ENCODE measurements at places on chromosomes 1 and 21.

GRCh38 chr1:61641578-61642336 lies 83.2 kb downstream of the TM2D1 start:
- no peak for DNase-seq

DNA sequence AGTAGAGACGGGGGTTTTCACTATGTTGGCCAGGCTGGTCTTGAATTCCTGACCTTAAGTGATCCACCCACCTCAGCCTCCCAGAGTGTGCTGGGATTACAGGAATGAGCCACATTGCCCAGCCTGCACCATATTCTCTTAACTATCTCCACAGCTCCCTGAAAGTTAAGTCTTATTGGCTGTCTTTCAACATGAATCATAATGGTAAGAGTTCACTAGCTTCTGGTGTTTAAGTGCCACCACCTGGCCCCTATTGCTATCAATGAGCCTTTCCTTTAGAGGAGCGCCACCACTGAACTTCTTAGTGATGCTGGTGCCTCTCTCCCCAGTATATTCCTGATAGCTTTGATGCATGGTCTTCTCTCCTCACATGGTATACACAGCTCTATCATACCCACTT lies 15.7 kb downstream of the ZFYVE9 start:
- no peak for DNase-seq

GRCh38 chr1:201348211-201348566 lies 29.3 kb downstream of the TNNT2 start:
- no peak for DNase-seq

GRCh38 chr1:225845571-225846259 lies 35.8 kb downstream of the EPHX1 start:
- no peak for DNase-seq

- no peak for DNase-seq
Measured at GRCh38 chr1:33050221-33051076, 13.8 kb upstream of the AK2 start.

DNA sequence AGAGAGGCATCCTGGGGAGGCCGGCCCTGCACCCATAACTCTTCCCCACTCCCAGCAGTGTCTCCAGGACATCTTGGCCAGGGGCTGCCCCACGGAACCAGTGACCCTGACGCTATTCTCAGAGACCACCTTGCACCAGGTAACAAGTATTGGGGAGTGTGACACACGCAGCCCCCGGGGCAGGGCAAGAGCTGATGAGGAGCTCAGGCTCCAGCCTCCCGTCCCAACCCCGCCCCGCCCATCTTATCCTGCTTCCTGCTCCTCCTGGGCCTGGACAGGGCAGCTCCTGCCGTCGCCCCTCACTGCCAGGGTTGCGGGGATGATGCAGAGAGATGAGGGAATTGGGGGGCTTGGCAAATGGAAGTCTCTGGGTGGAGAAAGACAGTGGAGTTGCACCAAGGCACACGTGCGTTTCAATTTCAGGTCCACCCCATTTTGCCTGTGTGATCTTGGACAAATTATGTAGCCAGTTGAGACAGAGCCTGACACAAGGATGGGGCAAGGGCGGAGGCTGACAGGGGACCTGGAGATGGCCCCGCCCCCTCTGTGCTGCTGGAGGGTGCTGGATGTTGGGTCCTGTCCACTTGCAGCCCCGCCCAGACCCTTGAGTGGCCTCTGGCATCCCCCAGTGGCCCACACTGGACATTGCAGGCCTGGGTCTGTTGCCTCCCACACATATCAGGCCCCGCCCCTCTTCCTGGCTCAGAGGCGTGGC lies 10.7 kb downstream of the CLCNKA start:
- no peak for DNase-seq

DNA sequence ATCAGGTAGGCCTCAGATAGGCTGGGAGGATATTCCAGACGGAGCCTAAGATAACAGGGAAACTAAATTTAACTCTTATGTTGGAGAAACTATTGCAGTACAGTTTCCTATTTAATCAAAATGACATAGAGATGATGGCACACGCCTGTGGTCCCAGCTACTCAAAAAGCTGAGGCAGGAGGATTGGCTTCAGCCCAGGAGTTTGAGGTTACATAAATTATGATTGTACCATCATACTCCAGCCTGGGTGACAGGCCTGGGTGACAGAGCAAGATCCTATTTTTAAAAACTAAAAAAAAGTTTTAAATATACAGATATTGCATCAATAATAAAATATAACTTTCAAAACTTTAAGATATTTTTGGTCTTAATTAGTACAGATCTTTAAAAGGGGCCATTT lies 25.2 kb upstream of the TAL1 start:
- no peak for DNase-seq

- DNase-seq = no peak
Measured at GRCh38 chr1:6083801-6084446, 38.2 kb downstream of the KCNAB2 start.

GRCh38 chr1:175824079-175824478 lies 80.7 kb upstream of the TNR start:
- no peak for DNase-seq

DNA sequence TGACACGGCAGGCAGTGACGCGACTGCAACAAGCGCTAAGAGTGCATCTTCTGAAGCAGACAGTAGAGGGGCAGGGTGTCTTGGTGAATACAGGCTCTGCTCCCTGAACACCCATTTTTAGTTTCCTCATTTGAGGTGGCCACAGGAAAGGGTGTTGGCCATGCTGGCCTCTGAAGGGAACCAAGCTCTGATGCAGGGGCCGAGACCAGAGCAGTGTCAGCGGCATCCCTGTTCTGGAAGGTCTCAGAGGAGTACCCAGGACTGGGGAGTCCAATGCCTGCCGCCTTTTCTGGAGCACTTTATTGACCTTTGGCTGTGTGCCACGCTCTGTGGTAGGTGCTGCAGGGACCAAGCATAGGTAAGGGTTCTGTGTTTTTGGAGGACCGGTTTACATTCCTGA lies 100.4 kb downstream of the KCNJ6 start:
- DNase-seq = no peak

- no peak for DNase-seq
Measured at GRCh38 chr1:76820028-76820427, 47.3 kb upstream of the ST6GALNAC5 start.

GRCh38 chr1:59150577-59151386 lies 146.1 kb upstream of the FGGY start:
- DNase-seq = no peak

DNA sequence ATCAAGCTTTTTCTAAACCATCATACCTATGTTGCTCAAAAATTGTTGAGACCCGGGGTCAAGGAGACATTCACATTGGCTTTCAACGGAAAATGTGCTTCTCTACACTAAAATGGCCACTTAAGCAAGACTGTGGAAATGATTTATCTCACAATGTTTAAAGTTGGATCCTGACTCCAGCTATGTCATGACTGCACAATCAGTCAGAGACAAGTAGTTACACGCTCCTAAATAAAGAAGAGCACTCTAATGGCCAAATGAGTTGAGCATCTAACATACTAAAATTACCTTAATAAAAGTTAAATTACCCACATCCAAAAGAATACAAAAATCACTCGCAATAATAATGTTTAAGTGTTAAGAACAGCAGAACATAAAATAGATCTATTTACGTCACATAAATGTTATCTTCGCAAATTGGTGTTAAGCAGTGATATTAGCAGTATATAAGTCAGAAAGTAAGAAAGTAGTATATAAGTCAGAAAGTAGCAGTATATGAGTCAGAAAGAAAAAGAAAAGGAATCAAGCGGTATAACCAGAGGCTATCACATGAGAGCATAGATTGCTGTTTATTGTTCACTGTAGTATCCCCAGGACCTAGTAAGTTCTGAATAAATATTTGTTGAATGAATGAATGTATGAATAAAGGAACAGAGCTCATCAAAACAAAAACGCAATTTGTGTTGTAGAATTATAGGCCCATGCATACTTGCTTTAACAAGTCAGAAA lies 28.4 kb downstream of the ZNF281 start:
- DNase-seq = no peak

GRCh38 chr21:42202321-42202720 lies 16.6 kb upstream of the ABCG1 start:
- DNase-seq = no peak

DNA sequence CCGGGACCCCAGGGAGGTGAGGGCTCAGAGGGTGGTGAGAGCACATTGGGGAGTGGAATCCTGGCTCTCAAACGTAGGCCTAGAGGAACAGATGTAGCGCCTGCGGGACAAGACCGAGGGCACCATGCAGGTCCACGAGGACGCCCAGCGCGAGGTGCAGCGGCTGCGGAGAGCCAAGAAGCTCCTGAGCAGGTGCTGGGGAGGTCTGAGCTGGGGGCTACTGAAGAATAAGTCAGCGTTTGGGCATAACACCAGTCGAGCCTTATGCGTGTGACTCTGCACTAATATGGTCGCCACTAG lies 2.6 kb upstream of the NBPF3 start:
- no peak for DNase-seq

DNA sequence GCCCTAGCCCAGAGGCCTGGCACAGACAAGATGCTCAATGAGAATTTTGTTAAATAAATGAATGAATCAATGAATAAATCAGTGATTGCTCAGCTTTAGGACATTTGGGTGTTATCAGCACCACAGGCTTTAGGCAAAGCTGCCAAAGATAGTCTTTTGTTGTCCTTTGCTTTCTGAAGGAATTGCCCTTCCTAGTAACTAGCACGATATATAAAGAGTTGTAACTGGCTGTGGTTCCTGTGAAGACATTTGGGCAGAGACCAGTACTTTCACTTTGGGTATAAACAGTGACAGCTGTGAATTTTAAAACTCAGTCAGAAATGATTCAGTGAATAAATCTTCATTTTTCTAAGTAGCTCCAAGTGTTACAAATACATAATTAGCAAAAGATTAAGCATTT lies 13.3 kb downstream of the RNU5D-1 start:
- no peak for DNase-seq

GRCh38 chr1:6108937-6109614 lies 63.4 kb downstream of the KCNAB2 start:
- no peak for DNase-seq

GRCh38 chr1:63902844-63903589 lies 129.2 kb downstream of the ROR1 start:
- DNase-seq = no peak

GRCh38 chr1:23594927-23595353 lies 35.6 kb upstream of the ID3 start:
- DNase-seq = no peak

- DNase-seq = no peak
Measured at GRCh38 chr1:78607334-78607927, 12.8 kb upstream of the IFI44L start.

DNA sequence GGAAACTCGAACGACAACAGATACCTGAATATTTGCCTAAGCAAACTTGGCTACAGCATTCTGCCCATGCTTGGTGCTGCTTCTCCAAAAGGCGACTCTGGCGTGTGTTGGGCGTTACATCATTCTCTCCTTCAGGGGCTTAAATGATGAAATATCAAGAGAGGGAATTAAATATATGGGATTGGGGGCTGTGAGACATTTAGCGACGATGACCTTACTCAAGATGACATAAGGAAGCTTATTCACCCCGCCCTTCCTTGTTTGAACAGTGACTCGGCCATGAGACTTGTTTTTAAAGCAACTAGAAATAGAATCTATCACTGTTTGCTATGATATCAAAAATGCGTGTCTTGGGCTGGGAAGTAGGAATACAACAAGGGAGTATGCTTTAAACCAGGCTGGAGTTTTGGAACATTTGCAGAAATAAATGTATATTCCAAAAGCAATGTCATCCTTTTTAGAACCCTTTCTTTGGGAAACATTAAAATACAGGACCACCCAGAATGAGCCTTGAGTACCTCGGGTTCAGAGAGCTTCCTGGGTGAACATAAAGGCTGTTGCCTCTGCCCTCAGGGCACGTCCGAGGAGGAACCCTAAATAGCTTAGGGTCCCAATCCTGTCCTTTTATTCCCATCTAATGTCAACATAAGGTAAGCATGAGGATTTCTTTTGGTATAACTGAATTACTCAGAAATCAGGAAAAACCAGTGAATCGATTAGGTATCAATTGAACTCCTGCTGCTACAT lies 123.3 kb upstream of the SLC45A1 start:
- no peak for DNase-seq

DNA sequence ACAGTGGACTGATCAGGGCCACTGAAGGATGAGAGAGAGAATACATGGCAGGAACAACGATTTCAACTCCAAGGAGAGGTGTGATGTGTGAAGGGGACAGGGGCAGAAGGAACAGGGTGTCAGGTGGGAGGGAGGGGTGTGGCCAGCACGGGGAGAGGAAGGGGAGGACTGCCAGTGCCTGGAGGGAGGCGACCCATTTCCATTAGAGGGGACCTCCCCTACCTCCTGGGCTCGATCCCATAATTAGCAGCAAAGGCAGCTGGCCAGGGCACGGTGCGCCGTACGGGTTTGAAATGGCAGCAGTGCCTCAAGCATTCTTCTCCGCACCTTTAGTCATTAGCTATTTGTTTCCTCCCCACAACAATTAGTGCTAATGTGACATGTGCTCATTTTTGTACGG lies 22.7 kb downstream of the CRYAA start:
- no peak for DNase-seq

GRCh38 chr21:14046401-14046800 lies 164.4 kb downstream of the LIPI start:
- no peak for DNase-seq

DNA sequence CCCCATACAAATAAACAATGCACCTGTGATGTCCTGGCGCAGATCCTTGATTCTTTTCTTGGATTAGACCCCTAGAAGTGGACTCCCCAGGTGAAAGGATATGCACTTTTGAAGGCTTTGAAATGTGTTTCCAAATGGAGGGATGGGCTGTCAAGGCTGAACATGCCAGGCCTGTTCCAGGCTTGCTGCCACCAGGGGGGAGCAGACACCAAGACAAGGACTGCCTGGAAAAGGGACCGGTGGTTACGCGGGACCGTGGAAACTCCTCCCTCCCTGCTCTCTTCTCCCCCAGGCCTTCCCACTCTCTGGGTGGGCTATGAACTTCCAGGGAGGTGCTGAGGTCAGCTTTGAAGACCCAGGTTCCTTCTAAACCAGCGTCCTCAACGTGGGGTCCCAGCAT lies 12.7 kb downstream of the C1QB start:
- DNase-seq = no peak

DNA sequence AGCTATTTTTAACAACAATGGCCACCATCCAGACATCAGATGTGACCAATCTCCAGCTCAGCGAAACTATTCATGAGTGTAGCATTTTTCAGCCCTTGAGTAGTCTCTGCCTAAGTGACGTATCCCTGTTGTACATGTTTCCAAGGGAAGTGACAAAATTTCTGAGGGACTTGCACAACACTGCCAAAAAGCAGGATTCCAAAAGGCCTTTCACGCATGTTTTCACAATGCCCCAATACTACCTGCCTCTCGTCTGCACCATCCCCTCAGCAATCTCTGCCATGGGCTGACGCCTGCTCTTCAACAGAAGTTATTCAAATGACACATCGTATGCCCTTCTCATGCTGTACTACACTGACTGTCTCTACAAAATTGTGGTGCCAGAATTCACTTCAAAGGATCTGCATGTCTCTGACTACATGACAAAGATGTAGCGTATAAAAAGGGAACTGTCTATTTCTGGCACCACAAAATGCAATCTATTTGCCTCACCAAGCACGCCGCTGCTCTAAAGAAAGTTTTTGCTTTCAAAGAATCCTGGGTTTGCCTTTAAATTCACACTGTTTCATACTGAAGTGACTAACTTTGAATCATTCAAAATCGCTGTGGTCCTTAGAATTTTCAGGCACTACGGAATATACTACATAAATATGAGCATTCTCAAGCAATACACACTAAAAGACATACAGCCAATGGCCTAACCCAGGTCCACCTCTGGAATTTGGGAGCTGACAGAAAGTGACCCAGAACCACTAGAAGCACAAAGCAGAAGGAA lies 32.9 kb downstream of the JAK1 start:
- DNase-seq = no peak
